Gastrocnemius medialis (tissue), 4 donors: ENCODE measurements at places on chromosomes 1 and 21. TPM values are rescaled to one million over a fixed set of nuclear protein-coding genes. Genes with fewer than 3 reads are reported as not detected.
A peak's percentile ranks its signal among the peaks of the same experiment; 100 is the strongest.

SYT14 gene
- total RNA-seq, result 0.05 TPM

- H3K4me3 ChIP-seq, result no peak overlapping the region
- no peak for DNase-seq
- H3K27ac ChIP-seq, result no peak overlapping the region
- H3K4me1 ChIP-seq, result no peaks in the 10 kb centered on the region
- no peaks in the 10 kb centered on the region for H3K27me3 ChIP-seq
Observed at GRCh38 chr1:81554108-81554507, 246.6 kb upstream of the ADGRL2 start.

DNA sequence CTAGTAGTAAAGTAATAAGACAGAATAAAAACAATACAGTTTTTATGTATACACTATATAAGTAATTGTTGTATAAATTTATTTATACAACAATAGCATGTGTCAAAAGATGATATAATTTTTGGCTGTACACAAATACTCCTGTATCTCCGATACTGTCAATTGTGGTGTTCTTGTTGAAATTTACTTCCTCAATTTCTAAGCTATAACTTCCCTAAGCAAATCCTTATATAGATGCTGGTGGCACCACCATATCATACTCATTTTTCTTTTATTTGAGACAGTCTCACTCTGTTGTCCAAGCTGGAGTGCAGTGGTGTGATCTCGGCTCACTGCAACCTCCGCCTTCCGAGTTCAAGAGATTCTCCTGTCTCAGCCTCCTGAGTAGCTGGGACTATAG is 141.0 kb upstream of the HP1BP3 start:
- no peak overlapping the region for H3K27ac ChIP-seq
- H3K27me3 ChIP-seq, result no peaks in the 10 kb centered on the region
- no peak overlapping the region for H3K4me3 ChIP-seq
- H3K36me3 ChIP-seq, result no peaks in the 10 kb centered on the region
- DNase-seq, result no peak
- H3K4me1 ChIP-seq, result no peaks in the 10 kb centered on the region

- H3K4me3 ChIP-seq, result peak within 1 kb of the TSS; percentile 90
- no peaks in the 10 kb centered on the region for H3K27me3 ChIP-seq
- peak within 1 kb of the TSS; percentile 95 for H3K27ac ChIP-seq
- peaks cover 39% of the 10 kb centered on the region for H3K4me1 ChIP-seq
- peak; percentile 62 for DNase-seq
- H3K36me3 ChIP-seq, result no peaks in the 10 kb centered on the region
Observed at GRCh38 chr1:9292361-9293240, at the start of gene SPSB1. SPSB1 (plus strand) TSS chr1:9292894; CDS start chr1:9355892, 62,998 bp downstream.

- no peaks in the 10 kb centered on the region for H3K36me3 ChIP-seq
- H3K27me3 ChIP-seq, result no peaks in the 10 kb centered on the region
- H3K27ac ChIP-seq, result no peak overlapping the region
- H3K4me1 ChIP-seq, result peaks cover 14% of the 10 kb centered on the region
Observed at GRCh38 chr1:216778737-216779136, 55.5 kb upstream of the ESRRG start.

GRCh38 chr1:222382171-222382570 is 165.7 kb downstream of the HHIPL2 start:
- H3K4me3 ChIP-seq, result no peak overlapping the region
- no peaks in the 10 kb centered on the region for H3K27me3 ChIP-seq
- H3K36me3 ChIP-seq, result no peaks in the 10 kb centered on the region
- no peak overlapping the region for H3K27ac ChIP-seq

DNA sequence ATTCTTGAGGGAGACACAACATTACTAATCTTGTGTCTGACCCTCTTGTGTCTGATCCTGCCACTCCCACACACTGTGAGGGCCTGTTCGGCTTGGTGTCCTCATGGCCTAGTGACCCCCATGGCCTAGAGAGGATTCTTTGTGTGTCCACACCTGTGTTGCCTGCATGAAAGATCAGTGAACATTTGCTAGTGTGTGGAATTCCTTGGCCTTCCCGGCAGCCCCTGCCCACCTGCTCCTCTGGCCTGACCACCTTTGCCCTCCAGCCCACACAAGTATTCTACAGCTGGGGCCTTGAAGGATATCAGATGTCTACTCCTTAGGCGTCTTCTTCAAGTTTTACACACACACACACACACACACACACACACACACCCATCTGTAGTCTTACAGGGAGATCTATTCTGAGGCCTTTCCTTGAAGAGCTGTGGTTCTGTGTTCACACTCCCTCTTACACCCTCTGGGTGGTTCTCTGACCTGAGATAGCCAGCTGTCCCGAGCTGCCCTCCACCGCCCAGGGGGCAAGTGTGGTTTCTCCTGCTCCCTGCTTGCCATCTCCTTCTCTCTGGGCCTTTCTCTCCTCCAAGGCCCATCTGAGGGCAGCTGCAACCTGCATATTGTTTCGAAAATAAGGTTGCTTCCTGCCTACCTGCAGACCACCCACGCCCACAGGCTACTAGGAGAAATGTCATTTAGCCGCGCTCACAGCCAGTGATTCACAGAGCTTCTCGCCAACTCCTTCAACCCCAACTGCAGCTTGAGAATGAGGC is 45.4 kb downstream of the CD247 start:
- no peaks in the 10 kb centered on the region for H3K27me3 ChIP-seq
- DNase-seq, result no peak
- H3K36me3 ChIP-seq, result no peaks in the 10 kb centered on the region
- no peak overlapping the region for H3K4me3 ChIP-seq
